ENCODE measurements at places on chromosomes 2 and 18.

DNA sequence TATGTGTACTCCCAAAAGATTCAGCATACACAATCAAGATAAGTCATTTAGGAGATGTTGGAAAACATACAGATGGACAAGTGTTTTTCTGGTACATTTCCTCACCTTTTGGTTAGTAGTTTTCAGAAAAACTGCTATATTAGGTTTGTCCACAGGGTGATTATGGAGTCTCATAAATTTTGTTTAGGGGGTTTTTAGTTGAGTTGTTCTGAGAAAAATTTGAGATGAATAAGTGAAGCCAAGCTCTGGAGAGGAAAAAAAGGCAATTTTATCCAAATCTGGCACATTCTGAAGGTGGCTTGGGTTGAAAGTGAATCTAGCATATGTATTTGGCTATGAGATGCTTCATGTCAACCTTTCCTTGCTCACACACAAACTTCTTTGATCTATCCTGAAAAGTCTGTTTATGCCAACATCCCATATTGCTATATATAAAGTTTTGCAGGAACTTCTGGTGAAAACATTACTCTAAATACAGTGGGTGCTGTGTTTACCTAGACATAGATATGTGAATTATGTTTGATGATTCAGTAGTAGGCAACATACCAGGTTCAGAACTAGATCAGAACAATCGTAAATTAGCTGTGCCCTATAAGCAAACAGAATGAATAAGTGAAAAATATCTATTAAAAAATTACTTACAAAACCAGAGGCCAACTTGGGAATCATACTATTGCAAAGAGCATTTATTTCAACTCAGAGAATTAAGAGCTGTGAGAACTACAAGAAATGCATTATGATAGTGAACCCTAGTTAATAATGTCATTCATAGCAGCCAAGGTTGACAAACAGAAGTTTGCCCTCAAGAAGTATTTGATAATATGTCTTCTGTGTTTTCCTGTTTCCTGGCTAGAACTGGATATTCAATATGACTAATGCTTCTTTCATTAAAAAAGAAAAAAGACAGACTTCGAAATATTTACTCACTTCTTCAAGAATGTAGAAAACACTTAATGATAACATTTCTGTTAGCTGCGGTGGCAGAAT, 552.0 kb downstream of the IRS1 start:
- DNase-seq: no peak

GRCh38 chr2:18525236-18525635, 35.2 kb downstream of the RDH14 start:
- DNase-seq: no peak

- no peak for DNase-seq
These were observed 156.4 kb downstream of the ZFP36L2 start for GRCh38 chr2:43070030-43070429.

DNA sequence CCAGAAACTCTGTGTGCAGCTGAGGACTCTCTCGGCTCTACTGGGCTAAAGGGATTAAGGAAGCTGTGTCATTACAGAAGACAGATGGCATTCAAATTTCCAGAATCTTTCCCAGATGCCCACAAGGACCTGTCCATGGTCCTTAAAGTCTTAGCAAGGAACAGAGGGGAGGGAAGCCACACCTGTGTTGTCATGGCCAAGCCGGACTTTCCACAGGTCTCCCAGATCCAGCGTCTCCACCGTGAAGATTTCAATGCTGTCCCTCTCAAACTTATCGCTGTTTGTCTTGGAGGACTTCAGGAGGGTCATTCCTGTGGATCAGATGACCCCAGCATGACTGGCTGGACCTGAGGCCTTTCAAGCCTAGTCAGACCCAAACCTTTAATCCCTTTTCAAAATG, 114.5 kb downstream of the LOXHD1 start:
- no peak for DNase-seq

- DNase-seq: no peak
These were observed 77.8 kb upstream of the CCDC195 start for GRCh38 chr2:224793946-224794345.

- DNase-seq: no peak
These were observed 397.4 kb downstream of the RND3 start for GRCh38 chr2:150090031-150090430.

GRCh38 chr2:49938268-49938667, 784.0 kb upstream of the FSHR start:
- no peak for DNase-seq

DNA sequence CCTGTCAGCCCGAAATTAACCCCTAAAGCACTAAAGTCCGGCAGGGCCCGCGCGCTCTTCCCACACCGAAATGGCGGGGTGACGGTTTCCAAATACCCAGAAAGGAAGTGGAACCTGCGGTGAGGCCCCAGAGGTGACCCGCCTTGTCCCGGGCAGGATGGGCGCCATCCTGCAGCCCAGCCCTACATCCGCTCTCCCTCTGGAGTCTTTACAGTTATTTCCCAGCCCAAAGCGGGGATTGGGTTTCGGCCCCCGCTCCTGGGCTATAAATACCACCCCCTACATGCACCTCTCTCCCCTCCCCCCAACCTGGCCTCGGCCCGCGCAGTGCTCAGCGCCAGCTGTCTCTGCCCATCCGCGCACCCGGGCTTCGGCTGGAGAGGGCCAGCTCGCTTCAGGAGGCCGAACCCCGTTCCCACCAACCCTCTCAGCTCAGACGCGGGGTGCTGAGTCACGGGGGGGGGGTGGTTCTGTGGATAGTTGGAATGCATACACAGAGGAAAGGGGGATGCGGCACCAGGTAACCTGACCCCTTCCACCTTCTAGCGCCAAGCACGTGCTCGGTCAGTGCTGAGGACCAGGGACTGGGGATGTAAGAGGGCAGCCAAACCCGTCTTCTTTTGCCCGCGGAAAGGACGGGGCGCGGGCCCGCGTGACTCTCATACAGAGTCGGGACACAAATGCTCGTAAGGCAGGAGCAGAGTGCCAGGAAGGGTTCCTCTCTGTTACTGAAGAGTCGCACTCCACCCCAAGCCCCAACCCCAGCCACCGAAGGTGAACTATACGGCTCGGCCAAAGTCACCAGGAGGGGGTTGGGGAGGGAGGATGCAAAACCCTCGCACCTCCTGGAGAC, at the start of gene TUBA4B:
Gene TUBA4B (plus strand): TSS at position 344 of the 853 bp plus-strand sequence. CDS start 165 bp downstream, at position 509.
- no peak for DNase-seq

DNA sequence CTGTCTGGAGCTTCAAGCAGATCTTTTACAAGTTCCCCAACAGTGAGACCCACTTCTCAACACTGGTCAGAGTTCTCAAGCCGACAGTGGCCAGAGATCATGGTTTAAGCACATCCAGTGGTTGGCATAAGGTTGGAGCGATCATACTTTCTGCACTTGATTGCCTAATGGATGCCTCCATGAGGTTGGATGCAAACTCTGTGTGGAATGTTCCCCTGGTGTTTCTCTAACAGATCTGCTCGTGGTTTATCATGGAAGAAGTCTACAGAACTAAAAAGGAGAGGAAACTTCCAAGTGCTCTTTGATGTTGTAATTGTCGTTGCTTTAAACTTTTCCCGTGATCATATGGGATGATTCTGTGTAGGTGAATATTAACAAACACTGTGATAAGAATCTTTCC, 60.7 kb downstream of the SH3RF3 start:
- DNase-seq: no peak

DNA sequence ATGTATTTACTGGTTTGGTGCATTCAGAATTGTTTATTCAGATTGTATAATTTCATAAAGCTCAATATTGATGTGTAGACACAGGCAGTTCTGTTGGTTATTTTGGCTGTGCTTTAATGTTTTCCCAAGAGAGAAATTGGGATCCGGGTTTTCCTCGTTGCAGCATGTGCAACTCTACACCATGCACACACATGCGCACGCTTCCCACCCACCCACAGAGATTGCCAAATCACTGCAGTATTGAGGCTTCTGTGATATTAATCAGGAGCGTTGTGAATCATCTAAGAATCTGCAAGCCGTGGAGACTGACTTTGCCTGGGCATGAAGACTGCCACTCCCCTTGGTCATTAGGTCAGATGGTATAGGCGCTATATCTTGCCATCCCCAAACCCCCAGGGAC, 571.5 kb downstream of the SLC4A3 start:
- DNase-seq: no peak

- DNase-seq: no peak
These were observed 129.0 kb downstream of the NCK2 start for GRCh38 chr2:105873721-105874120.

- no peak for DNase-seq
These were observed 126.6 kb downstream of the LRATD1 start for GRCh38 chr2:14759082-14759481.

DNA sequence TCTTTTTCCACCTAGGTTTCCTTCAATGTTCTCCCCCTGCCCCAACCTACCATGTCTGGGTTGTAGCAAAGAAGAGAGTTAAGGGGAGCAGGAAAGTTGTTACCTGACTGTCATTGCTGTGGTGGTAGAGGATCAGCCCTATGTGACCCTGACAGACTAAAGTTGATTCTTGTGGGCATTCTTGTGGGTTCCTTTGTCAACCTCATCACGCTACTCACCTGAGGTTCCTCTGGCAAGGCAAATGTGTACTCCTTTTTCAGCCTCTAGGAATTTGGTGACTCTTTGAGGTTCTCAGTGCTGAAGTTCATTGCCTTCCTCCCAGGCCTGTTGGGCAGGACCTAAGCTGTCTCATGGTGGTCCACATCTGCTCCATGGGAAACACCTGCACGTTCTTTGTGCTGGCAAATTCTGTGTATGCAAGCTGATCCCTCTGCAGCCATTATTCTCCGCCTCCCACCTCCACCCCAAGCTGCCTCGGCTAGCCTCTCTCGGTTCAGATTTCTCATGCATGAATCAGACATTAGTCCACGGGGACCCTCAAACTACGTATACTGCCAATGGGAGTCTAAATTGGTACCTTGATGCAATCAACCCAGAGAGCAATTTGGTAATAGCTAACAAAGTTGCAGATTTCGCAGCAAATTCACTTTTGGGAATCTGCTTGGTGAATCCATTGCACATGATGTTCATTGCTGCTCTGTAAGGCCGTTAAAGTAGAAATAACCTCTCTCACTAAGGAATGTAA, 1.5 kb upstream of the GMCL1 start:
- no peak for DNase-seq

GRCh38 chr2:239827523-239827890, 197.6 kb downstream of the NDUFA10 start:
- DNase-seq: no peak
